ENCODE measurements at places on chromosomes 11 and 22.
A peak's percentile ranks its signal among the peaks of the same experiment; 100 is the strongest.

- peak; percentile 77 for DNase-seq
These were observed 3.8 kb upstream of the SHISAL1 start for GRCh38 chr22:44316393-44317122.

GRCh38 chr11:116595305-116595880, 177.4 kb downstream of the BUD13 start:
- DNase-seq: peak; percentile 34

- peak; percentile 82 for DNase-seq
These were observed 2.2 kb downstream of the PHF21B start for GRCh38 chr22:45007391-45008185.

GRCh38 chr11:2928605-2929530, at the start of gene PHLDA2:
Gene PHLDA2, minus strand, starts transcription at chr11:2929420. Its CDS starts 56 bp downstream, at chr11:2929364.
- DNase-seq: peak; percentile 78

GRCh38 chr11:888310-889212, 22.0 kb downstream of the CHID1 start:
- DNase-seq: no peak

GRCh38 chr11:134559602-134559962, 147.5 kb upstream of the B3GAT1 start:
- no peak for DNase-seq

DNA sequence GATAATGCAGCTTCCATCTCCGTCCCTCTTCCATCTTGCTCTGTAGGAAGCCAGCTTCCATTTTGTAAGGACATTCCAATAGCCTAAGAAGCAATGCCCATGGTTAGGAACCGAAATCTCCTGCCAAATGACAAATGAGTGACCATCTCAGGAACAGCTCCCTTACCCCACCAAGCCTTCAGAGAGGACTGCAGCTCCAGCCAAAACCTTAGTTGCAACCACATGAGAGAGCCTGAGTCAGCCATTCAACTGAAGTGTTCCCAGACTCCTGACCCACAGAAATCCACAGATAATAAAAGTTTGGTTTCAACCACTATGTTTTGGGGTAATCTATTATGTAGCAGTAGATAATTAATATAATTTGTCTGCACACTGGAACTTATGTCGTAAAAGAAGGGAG, 51.7 kb upstream of the LDLRAD3 start:
- no peak for DNase-seq

DNA sequence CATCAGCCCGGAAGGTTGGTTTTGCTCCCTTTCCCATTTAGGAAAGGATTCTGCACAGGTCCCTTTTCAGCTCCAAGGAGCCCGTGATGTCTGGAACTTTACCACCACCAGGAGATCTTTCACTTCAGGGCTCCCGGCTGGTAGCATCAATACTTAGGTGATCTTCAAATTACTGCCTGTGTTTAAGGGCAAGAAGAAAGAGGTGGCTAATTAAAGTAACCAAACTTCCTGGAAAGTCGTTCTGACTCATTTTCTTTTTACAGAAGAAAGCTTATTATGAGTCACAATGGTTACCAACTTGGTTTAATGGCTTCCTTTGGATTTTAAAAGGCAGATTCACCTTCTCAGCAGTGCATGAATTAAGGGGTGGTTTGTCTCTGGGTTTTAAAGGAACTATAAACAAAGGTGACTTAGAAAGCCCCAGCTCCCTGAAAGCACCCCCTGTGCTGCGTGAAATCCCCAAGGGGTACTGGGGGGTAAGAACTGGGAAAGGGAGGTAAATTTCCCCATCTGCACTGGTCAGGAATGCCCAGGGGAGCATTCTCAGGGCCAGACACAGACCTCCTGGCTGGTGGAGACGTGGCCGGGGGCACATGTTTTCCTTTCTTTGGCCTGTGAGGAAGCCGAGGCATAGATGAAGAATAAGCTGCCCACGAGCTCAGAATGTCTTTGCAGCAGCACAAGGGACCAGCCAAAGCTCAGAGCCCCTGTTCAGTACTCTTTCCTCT, 8.8 kb downstream of the POU2F3 start:
- DNase-seq: no peak

GRCh38 chr11:87320123-87320522, 282.4 kb downstream of the TMEM135 start:
- no peak for DNase-seq

- DNase-seq: no peak
These were observed 339.7 kb downstream of the BRD1 start for GRCh38 chr22:49487950-49488349.

GRCh38 chr11:123434262-123434661, 4.2 kb downstream of the GRAMD1B start:
- DNase-seq: no peak

GRCh38 chr11:12170984-12171383, 60.6 kb downstream of the MICAL2 start:
- DNase-seq: no peak

DNA sequence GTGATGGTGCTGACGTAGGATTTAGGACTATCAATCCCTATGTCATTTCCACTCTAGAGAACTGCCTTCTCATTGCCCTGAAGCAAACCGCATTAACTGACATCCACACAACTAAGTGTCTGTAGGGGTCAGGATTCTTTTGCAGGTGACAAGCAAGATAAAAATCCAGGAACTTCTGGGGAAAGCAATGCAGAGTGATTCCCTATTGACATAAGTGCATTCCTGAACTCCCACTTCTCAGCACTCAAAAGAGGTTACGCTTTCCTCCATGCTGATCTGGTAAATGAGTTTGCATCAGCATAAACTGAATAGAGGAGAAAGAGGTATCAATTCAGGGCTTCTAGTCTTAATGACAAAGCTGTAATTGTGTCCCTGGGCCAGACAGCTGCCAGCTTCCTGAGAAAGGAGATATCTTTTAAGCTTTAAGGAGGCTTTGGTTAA, 224.6 kb upstream of the ISX start:
- DNase-seq: peak; percentile 3

GRCh38 chr22:29580200-29580810, 608 bp downstream of the NIPSNAP1 start:
- DNase-seq: peak; percentile 72

- DNase-seq: no peak
These were observed 5.0 kb downstream of the DRD2 start for GRCh38 chr11:113470233-113470632.

DNA sequence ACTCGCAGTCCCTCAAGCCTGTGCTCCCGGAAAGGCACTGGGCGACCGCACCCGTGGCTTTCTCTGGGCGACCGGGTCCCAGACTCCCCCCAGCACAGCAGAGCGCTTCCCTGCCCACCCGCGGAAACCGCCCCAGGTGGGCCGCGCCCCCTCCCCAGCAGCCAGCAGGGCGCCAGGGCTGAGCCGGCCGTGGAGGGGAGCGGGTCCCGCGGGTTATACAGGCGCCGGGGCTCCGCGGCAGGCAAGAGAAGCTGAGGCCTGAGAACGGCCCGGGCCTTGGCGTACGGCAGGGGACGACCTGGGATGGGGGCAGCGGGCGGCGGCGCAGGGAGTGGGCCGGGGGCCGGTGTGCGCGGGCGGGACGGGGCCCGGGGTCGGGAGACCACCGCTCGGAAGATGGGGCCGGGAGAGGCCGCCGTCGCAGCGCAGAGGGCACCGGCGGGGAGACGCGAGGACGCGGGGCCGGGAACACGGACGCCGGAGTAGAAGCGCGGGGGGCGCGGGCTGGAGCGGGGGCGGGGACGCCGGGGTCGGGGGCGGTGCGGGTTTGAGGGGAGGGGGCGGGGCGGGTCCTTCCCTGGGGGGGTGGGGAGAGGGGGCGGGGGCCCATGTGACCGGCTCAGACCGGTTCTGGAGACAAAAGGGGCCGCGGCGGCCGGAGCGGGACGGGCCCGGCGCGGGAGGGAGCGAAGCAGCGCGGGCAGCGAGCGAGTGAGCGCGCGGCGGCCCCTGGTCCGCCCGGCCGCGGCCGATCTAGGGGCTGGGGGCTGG, at the start of gene MDK:
Gene MDK, plus strand, starts transcription at position 622 of the 771 bp plus-strand sequence. CDS start 389 bp downstream, outside the sequence.
- no peak for DNase-seq

DNA sequence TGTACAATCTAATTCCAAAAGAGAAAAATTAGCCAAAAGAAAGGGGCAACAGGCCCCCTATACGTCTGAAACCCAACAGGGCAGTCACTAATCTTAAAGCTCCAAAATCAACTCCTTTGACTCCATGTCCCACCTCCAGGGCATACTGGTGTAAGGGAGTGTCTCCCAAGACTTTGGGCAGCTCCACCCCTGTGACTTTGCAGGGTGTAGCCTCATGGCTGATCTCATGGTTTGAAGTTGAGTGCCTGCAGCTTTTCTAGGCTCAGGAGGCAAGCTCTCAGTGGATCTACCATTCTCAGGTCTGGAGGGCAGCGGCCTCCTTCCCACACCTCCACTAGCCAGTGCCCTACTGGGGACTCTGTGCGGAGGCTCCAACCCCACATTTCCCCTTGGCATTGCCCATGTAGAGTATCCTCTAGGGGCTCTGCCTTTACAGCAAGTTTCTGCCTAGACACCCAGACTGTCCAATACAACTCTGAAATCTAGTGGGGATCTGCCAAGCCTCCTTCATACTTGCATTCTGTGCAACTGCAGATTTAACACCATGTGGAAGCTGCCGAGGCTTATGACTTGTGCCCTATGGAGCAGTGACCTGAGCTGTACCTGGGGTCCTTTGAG, 94.5 kb downstream of the TRIM29 start:
- no peak for DNase-seq

DNA sequence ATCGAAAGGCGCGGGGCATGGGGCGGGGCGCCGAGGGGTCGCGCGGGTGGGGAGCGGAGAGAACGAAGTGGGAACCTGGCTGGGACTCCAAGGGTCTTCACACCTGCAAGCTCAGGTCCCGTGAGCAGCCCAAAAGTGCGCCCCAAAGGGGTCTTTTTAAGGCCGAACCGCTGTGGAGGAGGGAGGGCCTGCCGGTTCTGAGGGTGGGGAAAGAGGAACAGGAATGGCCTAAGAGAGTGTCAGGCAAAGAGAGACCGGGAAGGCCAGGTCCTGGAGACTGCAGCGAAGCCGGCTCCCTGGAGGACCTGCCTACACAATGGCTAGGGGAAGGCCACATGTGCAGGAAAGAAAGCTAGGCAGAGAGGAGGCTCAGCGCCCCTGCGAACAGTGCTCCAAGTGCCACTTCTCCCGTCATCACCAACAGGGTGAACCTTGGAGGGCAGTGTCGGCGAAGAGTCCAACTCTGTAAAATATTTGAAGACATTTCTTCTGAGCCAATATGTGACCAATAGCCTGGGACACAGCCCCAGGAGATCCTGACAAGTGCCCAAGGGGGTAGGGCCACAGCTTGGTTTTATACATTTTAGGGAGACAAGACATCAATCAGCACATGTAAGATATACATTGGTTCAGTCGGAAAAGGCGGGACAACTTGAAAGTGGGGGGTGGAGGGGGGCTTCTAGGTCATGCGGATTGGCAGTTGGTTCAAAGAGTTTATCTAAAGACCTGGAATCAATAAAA, 710 bp upstream of the DGCR2 start:
- DNase-seq: no peak

DNA sequence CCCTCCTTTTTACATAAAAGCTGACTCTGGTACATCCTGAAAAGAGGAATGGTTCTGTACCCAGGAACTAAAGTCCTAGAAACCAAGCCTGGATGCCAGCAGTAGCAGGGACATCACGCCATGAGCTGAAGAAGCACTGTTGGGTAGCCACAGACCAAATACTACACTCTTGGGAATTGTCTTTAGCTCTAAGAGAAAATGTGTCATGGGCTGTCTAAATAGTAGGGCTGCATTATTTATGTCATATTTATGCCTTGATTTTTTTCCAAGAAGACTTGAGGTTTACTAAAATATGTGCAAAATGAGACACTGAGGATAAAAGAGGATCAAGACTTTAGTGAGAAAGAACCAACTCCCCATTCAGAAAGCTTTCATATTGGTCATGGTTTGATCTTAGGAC, 213.6 kb downstream of the RAB38 start:
- no peak for DNase-seq

GRCh38 chr11:116118138-116118470, 613.9 kb upstream of the CADM1 start:
- DNase-seq: no peak

DNA sequence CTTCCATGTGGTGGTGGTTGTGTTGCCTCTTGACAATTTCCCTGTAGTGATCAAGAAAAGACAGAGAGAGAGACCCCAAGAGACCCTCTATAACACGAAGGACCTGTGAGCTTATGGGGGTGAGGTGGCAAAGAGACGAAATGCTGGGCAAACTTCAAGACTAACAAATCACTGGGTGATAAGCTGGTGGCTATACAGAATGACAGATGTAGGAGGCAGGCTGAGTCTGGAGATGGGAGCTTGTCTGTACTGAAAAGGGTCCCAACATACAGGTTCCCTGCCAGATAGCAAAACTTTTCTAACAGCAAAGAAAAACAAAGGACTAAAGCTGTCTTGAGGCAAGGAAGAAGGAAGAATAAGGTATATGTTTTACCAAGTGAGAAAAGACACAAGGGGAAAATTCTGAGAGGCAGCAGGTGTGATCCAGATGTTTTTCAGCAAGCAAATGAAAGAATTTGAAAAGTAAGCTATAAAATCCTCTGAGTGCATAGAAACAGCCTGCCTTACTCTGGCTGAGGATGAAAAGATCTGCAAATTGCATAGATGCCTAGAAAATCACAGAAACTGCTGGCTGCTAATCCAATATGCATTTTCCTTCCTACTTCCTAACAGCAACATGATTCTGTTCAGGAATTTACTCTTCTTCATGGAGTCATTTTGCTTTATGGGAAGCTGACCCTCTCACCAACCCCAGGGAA, 21.9 kb upstream of the LYVE1 start:
- no peak for DNase-seq

DNA sequence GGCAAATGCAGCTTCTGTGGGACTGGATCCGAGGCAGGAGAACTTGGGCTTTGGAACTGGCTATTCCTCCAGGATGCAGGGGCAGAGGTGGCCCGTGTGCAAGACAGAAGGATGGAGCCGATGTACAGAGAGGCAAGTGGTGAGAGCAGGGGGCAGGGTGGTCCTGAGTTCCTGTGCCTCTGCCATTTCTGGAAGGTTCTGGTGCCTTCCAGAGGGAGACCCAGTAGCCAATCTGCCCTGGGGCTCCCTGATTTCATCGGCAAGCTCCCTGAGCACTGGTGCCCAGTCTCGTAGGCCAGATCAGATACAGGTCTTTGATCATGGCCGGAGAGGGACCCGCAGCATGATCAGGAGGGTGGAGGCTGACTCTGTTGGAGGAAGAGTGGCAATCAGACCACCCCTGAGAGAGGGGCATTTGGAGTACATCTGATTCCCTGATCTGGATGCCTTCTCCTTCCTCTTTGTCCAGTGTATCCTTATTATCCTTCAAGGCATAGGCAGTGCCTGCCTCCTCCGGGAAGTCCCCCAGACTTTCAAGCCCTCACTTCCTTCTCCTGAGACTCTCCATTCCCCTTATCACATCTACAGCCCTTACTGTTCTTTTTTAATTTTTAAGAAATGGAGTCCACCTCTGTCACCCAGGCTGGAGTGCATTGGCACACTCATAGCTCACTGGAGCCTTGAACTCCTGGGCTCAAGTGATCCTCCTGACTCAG, 9.7 kb downstream of the MRGPRD start:
- DNase-seq: no peak

DNA sequence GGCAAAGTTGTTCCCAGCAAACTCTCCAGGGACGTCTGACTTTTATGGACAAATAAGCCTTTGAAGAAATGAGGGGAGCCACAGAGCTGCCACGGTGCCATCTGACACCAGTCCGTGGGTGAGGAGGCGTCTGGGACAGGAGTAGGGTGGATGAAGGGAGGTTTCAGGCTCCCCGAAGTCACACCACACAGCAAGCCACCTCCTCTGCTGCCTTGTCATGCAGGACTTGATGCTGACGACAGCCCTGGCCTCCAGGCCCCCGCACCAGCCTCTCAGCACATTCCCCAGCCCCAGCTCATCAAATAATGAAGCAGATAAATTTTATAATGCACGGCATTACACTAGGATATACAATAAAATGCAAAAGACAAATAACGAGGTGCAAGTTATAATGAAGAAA, 156.5 kb downstream of the CEP164 start:
- DNase-seq: peak; percentile 64
